Activated naive CD8-positive, alpha-beta T cell treated with anti-CD3 and anti-CD28 coated beads, Interleukin-2, amount 10 ng/mL, durations not matched to agents 7 days and 5 days (primary cell): ENCODE measurements at places on chromosomes 1 and 21. TPM values are rescaled to one million over a fixed set of nuclear protein-coding genes. Genes with fewer than 3 reads are reported as not detected.

The OR2T11 gene
- total RNA-seq = not detected

The F3 gene
- total RNA-seq = not detected

DNA sequence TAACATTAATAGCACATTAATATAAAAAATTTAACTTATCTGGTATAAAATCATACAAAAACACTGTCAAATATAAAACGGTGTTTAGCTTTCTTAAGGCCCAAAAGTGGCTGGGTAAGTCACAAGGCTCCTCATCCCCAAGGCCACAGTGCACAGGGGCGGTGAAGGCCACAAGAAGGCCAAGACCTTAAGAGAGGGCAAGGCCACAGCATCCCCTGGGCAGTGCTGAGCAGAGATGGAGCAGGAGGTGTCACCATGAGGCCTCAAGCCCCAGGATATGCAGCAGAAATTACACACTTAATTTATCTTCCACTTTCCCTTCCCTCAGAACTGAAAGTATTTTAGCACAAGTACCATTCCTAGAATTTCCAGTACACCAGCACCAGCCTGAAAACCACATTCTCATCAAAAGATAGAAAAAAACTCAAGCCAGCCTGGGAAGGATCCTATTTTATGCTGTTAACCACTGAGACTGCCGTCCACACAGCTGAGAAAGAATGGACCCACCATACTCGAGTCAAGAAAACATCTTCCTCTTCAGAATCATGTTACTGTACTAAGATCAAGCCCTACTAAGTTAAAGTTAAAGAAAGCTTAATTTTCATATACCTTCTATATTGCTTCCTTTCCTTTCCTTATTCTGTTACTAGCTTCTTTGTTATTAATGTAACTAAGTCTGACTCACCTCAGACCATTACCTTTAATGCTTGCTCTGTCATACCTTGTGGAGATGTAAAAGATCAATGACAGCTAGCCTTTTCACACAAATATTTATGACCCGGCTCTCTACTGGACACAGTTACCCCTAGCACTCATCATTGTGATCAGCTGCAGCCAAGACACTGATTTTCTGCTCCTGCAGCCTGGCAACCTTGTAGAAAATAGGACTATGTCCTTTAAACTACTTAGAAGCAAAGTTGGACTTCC lies 26.4 kb upstream of the FMO1 start:
- H3K27ac ChIP-seq = no peak overlapping the region
- H3K4me1 ChIP-seq = peaks cover 1% of the 10 kb centered on the region

The DNALI1 gene
- total RNA-seq = not detected

- no peak for DNase-seq
- H3K27me3 ChIP-seq = no peaks in the 10 kb centered on the region
- no peaks in the 10 kb centered on the region for H3K4me1 ChIP-seq
Observed at GRCh38 chr1:177934461-177934860, 35.4 kb downstream of the SEC16B start.
